Left forelimb (tissue), 1 donor: ENCODE measurements at places on chromosomes 6 and 20.

- DNase-seq: no peak
Observed at GRCh38 chr6:168605964-168606363, 165.0 kb downstream of the SMOC2 start.

DNA sequence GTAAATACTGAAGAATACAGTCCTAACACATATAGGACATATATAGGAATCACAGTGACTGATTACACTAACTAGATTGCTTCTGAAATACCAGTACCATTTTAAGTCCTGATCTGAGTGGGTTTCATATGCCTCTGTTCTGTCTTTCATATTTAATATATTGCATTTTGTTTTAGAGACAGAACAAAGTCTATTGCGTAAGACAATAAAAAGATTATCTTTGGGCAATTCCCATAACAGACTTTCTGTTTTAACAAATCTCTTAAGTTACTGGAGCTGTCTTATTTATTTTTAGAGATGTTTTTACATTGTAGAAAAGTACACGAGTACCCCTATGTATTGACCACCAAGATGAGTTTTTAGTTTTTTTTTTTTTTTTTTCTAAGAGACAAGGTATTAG is 29.6 kb downstream of the ANKRD6 start:
- DNase-seq: no peak

DNA sequence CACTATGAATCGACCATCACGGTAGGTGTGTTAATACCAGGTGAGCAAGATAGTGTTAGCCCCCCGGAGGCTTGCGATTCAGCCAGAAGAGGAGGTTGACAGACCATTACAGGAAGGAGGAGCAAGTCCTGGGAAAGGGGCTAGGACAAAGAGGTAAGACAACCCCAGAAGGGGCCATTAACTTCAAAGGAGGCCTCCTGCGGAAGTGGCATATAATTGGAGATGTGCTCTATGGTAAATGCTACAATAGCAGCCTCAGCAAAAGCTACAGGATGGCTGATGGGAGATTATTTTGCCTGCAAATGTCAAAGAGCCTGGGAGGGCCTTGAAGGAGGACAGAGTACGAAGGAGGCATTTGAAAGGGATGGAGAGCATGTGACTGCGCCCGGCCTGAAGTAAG is 108.6 kb upstream of the CITED2 start:
- no peak for DNase-seq

DNA sequence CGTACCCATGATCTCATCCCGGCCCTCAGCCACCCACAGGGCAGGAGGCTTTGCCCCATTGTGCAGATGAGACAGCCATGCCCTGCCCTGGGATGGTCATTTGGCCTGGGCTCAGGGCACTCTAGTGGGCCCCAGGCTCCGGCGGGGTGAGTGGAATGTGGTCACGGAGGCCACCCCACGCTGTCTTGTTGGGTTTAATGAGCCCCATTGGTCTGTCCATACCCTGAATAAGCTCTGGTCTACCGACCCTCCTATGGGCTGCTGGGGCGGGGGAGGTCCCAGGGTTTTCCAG is 50.6 kb downstream of the FGD2 start:
- no peak for DNase-seq

GRCh38 chr6:31585491-31585890 is 586 bp upstream of the LST1 start:
- DNase-seq: no peak
